ENCODE measurements at places on chromosomes 16 and 17. TPM values are rescaled to one million over a fixed set of nuclear protein-coding genes. Genes with fewer than 3 reads are reported as not detected.

- DNase-seq: no peak
Observed at GRCh38 chr17:28741358-28742349, 2.2 kb upstream of the TRAF4 start.

GRCh38 chr17:79855331-79856124 lies 16.3 kb upstream of the CBX4 start:
- DNase-seq: no peak

- no peak for DNase-seq
Observed at GRCh38 chr16:85950136-85950918, 51.4 kb downstream of the IRF8 start.

- DNase-seq: no peak
Observed at GRCh38 chr17:11284811-11285210, 43.8 kb downstream of the SHISA6 start.

DNA sequence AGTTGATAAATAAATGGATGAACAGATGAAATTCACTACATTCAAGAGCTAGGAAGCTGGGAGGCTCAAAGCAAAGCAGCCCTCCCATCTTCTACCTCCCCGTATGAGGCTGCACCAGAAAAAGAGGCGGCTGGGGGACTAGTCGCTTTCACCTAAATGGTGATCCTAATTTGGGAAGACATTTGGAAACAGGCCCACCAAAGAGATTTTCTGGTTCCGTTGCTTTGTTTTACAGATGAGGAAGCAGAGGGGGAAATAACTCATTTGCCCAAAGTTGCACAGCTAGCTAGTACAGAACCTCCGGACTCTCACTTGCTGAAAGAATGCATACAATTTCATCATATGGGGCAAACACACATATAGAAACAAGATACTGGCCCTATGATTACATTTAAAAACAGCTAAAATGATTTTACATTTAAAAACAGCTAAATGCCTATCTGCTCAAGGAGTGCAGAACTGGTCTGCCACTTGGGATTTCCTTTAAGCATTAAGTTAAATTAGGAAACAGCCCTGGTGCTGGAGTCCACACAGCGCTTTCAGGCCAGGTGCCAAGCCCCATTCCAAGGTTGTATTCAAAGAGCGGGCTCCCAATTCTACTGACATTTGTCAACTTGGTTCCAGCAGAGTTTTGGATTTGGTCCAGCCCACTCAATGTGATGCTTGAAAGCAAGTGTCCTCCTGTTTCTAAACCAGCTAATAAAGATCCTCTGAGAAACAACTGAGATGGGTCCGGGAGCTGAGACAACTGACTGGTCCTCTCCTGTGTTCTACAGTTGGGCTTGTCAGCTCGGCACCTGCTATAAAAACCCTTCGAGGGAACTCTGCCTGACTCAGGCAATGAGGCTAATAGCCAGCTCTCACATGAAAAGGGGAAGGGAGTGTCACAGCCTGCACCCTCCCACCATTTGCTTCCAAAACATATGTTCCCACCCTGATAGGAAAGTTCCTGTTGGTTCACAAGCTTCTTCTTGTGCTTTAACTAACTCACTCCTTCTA lies 11.7 kb downstream of the ERN1 start:
- peak; percentile 91 for DNase-seq

DNA sequence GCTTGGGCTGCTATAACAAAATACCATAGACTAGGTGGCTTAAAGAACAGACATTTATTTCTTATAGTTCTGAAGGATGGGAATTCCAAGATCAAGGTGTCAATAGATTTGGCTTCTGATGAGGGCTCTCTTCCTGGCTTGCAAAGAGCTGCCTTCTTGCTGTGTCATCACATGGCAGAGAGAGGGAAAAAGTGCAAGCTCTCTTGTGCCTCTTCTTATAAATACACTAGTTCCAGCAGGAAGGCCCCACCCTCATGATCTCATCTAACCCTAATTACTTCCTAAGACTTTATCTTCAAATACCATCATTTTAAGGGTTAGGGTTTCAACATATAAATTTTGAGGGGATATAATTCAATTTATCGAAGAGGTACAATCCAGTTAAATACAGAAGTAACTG lies 30.6 kb downstream of the ABCA9 start:
- DNase-seq: no peak

- DNase-seq: no peak
Observed at GRCh38 chr17:33936764-33937163, 318.3 kb upstream of the CCL2 start.

DNA sequence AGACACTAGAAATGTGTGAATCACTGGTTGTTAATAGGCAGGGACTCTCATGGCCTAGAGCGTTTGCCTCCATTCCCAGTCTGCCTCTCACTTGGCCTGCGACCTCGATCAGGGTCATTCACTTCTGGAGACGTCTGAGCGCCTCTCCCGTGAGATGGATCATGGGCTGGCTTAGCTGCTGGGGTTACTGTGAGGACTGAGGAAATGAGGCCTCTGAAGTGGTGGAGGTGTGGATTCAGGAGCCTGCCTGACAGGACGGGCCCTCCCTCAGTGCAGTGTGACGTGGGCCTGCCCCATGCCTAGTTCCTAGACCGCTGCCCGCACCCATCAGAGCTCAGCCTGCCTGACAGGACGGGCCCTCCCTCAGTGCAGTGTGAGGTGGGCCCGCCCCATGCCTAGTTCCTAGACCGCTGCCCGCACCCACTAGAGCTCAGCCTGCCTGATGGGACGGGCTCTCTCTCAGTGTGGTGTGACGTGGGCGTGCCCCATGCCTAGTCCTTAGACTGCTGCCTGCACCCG lies 61.9 kb downstream of the BANP start:
- no peak for DNase-seq

- peak; percentile 9 for DNase-seq
Observed at GRCh38 chr16:12081048-12081404, 104.5 kb downstream of the SNX29 start.

DNA sequence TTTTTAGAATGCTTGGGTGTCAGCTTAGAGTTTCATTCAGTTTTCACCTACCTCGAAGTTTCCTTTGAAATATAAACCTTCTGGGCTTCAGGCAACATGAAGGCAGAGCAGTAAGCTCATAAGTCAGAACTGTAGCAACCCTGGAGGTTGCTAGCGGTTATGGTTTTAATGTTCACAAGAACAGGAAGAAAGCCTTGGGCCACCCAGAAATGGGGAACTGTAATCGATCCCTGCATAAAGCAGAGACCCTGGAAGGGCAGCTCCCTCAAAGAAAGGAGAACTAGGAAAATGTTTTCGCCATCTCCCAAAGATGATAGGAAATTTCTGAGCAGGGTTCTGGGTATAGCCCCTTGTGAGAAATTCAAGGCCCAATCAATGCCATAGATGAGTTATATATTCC lies 47.8 kb upstream of the RASL10B start:
- no peak for DNase-seq

The TP53TG3 gene
- not detected for total RNA-seq

All from adrenal gland (tissue), 19 donors.